ENCODE measurements at places on chromosomes 2 and 18.

- no peak for DNase-seq
Observed at GRCh38 chr2:241352227-241352626, 3.9 kb upstream of the FARP2 start.

DNA sequence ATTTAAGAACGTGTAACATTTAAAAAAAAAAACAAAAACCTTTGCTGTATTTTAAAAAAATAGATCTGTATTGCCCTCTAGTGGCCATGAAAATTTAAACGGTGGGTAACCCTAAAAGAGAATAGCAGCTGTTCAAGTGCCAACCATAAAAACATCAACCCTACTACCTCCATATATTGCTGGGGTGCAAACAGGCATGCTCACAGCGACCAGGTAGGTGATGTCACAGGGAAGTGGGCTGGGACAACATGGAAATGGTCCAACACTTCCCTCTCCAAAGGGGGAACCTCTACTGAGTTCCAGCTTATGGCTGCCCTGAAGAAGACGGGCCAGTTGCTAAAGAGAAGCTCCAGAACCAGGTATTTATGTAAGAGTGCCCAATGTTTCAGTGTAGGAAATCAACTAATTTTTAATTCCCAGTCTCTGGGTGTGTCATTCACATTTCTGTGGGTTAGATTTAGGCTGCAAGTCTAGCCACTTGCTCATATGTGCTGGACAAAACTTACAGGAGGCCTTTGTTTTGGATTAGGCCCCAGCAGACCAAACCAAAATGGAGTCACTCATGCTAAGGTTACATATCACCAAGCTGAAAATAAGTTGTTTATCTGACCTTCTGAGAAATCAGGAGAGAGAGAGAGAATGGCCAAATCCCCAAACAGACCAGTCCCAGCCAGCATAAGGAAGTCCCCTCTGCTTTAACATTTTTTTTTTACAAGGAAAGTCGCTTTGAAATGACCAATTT is 54.5 kb downstream of the SKA1 start:
- peak; percentile 31 for DNase-seq

GRCh38 chr2:162111958-162112850 is 38.2 kb upstream of the DPP4 start:
- DNase-seq = no peak

- DNase-seq = no peak
Observed at GRCh38 chr2:74004212-74005182, 19.8 kb downstream of the TET3 start.

DNA sequence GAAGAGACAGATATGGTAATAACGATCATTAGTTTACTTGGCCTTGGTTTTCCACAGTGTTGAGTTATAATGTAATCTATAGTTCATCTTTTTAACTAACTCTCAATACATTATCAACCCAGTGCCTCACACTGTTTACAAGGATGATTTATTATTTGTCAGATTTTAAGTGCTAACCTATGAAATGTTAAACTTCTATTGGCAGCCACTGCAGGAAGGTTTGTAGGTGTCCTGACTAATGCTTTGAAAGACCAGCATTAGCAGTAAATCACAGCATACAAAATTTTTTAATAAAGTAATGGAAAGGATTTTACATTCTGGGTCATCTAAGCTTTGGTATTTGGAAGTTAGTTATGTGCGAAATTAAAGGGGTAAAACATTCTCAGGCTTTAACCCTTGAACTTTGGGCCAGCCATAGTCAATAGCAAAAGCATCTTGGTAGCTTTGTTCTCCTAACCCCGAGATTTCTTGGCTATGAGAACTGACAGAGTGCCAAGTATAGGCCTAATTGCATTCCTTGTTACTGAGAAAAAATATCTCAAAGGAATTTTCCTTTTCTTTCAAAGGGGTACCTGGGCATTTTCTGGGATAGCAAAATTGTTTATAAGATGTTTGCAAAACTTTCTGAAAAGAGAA is 30.6 kb downstream of the SPATS2L start:
- no peak for DNase-seq

- no peak for DNase-seq
Observed at GRCh38 chr18:3265564-3266033, 3.7 kb downstream of the MYL12B start.

DNA sequence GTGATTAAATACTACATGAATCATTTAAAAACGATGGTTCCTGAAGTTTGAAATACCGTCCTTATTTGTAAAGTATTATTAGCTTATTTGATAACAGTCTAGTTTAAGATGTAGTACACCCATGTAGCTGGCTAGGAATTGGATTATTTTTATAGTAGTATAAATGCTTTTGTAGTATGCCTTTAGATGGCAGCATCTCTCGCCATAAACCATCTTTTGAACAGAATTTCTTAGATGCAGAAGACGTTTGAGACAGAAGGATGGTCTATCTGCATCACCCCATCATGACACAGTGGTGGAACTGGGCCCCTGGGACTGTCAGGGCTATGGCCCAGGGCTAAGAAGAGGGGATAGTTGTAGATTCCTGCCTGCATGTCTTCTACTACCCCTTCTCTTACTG is 152.7 kb downstream of the WDSUB1 start:
- no peak for DNase-seq

DNA sequence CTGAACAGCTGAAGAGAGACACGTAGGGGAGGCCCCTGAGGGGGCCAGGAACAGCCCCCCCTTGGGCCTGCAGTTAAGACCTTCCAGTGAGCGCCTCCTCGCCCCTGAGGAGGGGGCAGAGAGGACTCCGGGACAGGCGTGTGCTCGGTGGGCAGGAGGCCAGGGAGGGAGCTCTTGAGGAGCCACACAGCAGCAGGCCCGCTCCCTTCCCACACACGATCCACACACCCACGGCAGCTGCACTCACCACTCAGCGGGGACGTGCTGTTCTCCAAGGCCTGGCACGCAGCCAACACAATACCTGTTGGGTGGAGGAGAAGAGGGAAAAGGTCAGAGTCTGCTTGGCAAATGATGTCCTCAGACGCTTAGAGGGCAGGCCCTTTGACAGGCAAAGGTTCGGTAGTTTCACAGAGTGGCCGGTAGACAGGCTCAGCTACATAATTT is 39.0 kb downstream of the TGFA start:
- peak; percentile 47 for DNase-seq

GRCh38 chr2:57407772-57408201 is 638.8 kb upstream of the VRK2 start:
- DNase-seq = no peak
